ENCODE measurements at places on chromosomes 6 and 20. TPM values are rescaled to one million over a fixed set of nuclear protein-coding genes. Genes with fewer than 3 reads are reported as not detected.

GRCh38 chr6:142946924-142947713 is 2.1 kb upstream of the HIVEP2 start:
- H3K27me3 ChIP-seq, result no peaks in the 10 kb centered on the region
- no peaks in the 10 kb centered on the region for H3K36me3 ChIP-seq
- peak overlapping the region; percentile 86 for H3K4me3 ChIP-seq
- DNase-seq, result no peak
- peak overlapping the region; percentile 78 for H3K27ac ChIP-seq

GRCh38 chr20:1774479-1774878 is 116.9 kb upstream of the SIRPG start:
- H3K27ac ChIP-seq, result no peak overlapping the region
- H3K4me1 ChIP-seq, result peaks cover 6% of the 10 kb centered on the region
- DNase-seq, result no peak

DNA sequence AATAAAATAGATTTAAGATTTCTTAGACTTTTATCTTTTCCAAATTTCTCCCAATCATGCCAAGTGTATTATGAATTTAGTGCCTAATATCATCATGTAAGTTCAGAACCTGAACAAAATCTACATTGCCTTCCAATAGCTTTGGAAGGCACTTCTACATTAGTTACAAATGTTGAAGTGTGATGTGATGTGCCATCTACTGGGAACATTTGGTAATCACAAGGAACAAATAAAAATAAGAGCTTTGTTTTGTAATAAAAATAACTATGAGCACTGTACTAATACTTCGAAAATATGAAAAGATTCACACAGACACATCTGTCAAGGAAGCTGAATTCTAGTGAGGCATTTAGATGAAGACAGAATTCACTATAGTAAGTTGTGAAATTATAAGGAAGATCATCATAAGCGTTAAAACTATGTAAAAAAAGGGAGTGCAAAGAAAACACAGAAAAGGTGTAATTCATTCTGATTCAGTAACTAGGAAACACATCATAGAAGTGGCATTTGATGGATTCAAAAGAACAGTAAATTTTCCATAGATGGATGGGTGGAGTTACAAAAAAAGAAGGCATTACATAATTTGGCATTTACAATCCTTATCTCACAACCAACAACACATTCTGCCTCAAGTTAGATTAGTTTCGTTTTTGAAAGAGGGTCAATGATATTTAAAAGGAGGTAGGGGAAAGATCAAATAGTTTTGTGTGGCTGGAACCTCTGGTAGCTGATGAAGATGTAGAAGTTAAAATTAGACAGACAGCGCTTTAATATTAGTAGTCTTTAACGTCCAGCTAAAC is 161.0 kb downstream of the ASCC3 start:
- H3K36me3 ChIP-seq, result peaks cover 4% of the 10 kb centered on the region
- H3K27ac ChIP-seq, result no peak overlapping the region
- DNase-seq, result no peak

DNA sequence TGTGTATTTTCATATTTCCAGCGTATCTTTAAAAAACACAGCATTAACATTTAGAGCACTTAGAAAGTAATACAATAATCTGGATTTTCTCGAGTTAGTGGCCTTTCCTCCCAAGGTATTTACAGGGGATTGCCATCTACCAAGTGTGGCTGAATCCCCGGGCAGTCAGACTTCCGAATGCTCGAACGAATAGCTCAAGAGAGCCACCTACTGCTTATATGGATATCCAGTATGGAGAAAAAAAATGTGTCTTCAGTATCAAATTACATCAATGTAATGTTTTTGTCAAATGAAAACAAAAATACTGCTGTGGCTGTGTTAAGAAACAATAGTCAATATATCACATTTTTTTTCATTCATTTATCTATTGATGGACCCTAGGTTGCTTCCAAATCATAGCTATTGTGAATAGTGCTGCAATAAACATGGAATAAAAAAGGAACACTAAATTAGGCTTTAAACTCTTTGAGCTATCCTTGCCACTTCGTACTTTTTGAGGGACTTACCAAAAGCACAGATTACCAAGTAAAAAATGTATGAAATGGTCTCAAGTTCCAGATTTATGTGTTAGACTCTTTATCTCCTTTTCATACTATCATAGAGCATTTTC is 654.5 kb upstream of the PTCHD4 start:
- H3K36me3 ChIP-seq, result no peaks in the 10 kb centered on the region
- H3K4me1 ChIP-seq, result no peaks in the 10 kb centered on the region
- no peak overlapping the region for H3K27ac ChIP-seq
- DNase-seq, result peak; percentile 38

GRCh38 chr20:43991261-43991660 is 76.6 kb downstream of the TOX2 start:
- no peak overlapping the region for H3K27ac ChIP-seq
- 0 out of 2 replicates have a peak, but pooled peaks cover 3% of the 10 kb centered on the region for H3K4me1 ChIP-seq
- no peaks in the 10 kb centered on the region for H3K36me3 ChIP-seq
- H3K27me3 ChIP-seq, result no peaks in the 10 kb centered on the region
- no peak overlapping the region for H3K4me3 ChIP-seq

DNA sequence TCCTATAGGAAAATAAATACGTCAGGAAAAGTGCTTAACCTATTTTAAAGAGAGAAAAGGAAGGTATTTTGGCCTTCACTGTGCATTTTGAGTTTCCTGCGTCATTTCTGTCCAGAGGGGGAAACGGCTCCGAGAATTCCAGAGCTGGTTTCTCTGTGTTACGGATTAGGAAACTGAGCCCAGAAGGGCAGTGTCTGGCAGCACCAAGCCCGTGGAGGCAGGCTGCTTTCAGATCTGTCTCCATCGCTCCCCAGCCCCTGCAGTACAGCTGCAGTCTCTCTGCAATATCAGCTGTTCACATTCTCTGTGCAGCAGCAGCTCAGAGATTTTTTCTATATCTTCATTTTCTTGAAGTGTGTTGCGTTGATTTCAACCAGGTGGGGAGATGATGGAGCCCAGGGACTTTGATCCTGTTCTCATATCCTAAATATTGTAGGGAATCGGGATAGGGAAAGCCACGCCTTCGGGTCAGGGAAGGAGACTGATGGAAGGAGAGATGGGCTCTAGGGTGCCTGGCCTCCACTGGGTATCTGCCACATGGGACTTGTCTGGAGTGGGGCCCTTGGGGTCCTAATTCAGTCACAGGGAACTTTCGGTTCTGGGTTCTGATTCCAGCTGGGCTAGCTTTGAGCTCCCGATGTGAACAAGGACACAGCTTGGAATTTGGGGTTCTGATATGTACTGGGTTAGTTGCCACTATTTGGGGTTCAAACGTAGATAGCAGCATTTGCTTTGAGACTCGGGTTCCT is 2.8 kb downstream of the ANKRD60 start:
- H3K27me3 ChIP-seq, result peaks cover 3% of the 10 kb centered on the region
- no peak overlapping the region for H3K27ac ChIP-seq
- no peak overlapping the region for H3K4me3 ChIP-seq

- DNase-seq, result no peak
- H3K36me3 ChIP-seq, result no peaks in the 10 kb centered on the region
- no peak overlapping the region for H3K4me3 ChIP-seq
- H3K4me1 ChIP-seq, result peaks cover 9% of the 10 kb centered on the region
- H3K27me3 ChIP-seq, result no peaks in the 10 kb centered on the region
Measured at GRCh38 chr20:19867940-19868371, 109.9 kb downstream of the RIN2 start.

- no peak for DNase-seq
- no peak overlapping the region for H3K27ac ChIP-seq
- no peaks in the 10 kb centered on the region for H3K36me3 ChIP-seq
- H3K4me3 ChIP-seq, result no peak overlapping the region
- H3K4me1 ChIP-seq, result no peaks in the 10 kb centered on the region
- H3K27me3 ChIP-seq, result no peaks in the 10 kb centered on the region
Measured at GRCh38 chr6:143401636-143402370, 48.7 kb downstream of the ADAT2 start.

CHRNA4 gene
- total RNA-seq, result 2.4 TPM

BPIFB1 gene
- total RNA-seq, result 0.10 TPM

ME1 gene
- total RNA-seq, result 19.7 TPM

PCK1 gene
- 0.21 TPM for total RNA-seq

C6orf15 gene
- not detected for total RNA-seq

Data from Panc1 (cell line).